ENCODE measurements at places on chromosomes 4 and X.
A peak's percentile ranks its signal among the peaks of the same experiment; 100 is the strongest.

DNA sequence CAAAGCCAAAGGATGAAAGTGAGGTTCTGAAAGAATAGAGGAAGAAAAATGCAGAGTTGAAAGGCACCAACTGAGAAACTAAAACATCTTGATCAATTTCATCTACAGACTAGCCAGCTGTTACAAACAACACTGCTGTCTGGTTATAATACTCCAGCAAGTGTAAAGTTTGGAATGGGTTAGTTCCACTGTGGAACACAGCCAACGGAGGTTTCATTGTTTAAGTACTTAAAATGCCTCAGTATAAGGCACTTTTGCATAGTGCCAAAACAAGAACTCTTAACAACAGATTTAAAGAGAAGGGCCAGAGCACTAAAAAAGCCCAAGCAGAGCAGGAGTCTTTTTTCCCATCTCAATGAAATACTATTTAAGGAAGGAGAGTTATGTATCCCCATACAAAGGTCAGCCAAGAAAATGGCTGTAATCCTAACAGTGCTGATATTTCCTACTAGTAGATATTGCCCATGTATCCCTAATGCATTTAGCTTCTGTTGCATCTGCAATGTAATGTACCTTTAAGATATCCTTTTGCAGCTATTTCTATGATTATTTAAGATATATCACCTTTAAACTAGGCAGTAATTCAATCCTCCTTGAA is 16.5 kb downstream of the ACSL4 start:
- no peak for DNase-seq

- DNase-seq: no peak
Measured at GRCh38 chrX:69063486-69063885, 101.8 kb downstream of the PJA1 start.

DNA sequence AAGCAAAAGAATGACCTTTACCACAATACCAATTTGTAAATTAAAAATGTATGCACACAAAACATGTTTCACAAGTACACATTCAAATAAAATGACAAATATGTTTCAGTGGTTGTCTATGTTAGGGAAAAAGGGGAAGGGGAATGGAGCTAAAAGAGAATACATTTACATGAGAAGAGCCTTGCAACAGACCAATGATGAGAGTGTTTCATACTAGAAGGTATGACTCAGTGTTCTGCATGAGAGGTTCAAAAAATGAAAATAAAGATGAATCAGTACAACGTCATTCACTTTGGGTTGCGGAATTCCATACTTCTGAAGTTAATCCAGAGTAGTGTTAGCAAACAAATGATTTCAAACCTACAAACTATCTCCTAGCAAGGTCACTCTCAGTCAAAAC is 51.7 kb downstream of the RPGR start:
- DNase-seq: no peak

DNA sequence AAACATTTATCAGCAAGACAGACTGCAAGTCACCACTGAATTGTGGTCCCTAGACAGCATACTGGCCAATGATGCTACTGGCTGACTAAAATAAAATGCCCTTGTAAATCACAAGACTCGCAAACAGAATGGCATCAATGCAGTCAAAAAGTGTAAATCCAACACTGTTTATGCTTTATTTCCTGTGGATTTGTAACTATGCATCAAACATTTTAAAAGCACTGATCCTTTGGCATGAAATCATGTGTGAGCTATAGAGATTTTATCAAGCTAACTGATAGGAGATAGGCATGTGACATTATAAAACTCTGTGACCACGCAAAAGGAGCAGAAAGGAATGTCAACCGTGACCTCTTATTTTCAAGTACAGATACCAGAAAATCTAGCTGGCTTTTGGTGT is 20.8 kb downstream of the MBNL3 start:
- no peak for DNase-seq

DNA sequence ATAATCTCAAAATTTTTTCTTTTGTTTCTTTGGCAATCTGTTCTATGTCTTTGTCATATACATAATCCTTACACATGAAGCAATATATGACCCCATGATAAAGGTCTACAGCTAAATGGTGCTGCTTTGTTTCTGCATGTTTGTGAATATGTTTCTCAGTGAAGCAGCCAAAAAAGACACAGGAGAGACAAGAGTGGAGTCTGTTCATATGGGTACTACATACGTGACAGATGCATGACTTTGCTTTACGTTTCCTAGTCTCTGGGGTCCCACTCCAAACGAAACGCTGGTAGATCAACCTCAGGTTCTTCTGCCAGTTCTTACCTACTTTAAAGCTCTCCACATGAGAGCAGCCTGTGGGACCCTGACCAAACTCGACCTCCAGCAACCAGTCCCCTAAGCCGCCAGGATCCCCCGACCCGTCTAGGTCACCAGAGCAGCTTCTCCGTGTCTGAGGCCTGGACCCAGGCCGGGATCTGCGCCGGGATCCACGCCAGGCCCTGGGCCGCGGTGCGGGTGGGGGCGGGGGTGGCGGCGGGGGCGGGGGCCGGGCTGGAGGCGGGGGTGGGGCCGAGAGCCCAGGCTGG is 1.5 kb downstream of the USP51 start:
- no peak for DNase-seq

GRCh38 chr4:182827954-182828353 is 89.2 kb downstream of the DCTD start:
- DNase-seq: no peak

GRCh38 chr4:41394481-41394894 is 137.8 kb downstream of the UCHL1 start:
- DNase-seq: no peak

- DNase-seq: no peak
Measured at GRCh38 chr4:101419336-101420135, 72.2 kb upstream of the PPP3CA start.

DNA sequence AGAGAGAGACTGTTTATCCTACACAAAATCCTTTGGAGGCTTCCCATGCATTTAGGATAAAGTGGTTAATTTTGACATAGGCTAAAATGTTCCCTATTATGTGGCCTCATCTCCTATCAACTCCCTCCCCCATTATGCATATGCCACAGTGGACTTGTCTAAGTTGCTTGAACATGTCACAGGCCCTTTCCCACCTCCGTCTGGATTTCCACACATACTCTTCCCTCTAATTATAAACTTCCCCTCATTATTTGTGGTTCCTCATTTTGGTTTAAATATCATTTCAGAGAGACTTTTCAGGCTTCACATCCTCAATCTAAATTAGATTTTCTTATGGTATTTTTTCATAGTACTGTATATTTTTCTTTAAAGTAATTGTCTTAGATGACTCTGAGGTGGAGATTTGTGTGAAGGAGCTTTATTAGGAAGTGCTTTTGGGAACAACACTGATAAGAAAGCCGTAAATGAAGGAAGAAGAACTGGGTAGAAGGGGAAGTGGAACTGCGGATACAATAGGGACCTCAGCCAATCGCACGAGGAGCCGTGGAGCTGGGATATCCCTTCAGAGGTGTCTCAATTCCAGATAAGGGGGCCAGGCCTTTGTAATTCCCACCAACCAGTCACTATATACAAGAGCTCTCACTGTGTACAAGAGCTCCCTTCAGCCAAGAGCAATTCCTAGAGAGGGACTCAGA is 7.9 kb downstream of the C4orf17 start:
- no peak for DNase-seq

DNA sequence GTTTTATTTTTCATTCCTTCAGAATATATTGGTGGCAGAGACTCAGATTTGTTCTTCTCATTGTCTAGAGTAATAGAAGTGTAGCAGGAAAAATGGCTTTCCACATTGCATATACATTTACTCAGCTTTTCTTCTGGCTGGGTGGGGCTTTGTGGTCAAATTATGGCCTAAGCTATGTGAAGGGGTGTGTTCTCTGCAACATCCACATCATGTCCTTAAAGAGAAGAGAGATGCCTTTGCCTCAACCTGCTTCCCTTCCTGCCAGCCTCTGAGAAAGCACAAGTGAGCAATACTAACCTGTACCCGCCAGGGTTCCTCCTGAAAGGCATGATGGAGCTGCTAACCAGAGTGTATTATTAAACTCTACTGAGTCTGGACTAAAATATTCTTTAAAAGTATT is 695.6 kb upstream of the FAM241A start:
- no peak for DNase-seq

DNA sequence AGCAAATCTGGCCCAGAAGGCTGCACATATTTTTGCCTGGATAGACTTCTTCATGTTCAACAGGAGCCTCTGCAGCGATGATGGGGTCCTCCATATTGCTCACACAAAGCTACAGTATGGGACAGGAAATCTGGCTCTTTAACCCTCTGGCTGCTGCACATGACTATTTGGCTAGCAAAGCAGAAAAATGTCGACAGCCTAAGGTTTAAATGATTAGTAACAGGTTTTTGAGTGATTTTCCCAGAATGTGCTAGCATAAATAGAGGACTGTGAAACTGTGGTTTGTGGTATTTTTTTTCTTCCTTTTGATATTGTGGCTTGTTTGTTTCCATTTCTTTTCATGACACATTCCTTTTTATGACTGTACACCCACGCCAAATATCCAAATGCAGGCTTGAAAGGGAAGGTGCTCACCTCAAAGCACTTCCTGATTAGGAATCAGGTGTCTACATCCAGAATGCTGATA is 120.2 kb upstream of the GK2 start:
- DNase-seq: no peak

GRCh38 chr4:70935038-70935695 is 33.0 kb downstream of the MOB1B start:
- DNase-seq: no peak

DNA sequence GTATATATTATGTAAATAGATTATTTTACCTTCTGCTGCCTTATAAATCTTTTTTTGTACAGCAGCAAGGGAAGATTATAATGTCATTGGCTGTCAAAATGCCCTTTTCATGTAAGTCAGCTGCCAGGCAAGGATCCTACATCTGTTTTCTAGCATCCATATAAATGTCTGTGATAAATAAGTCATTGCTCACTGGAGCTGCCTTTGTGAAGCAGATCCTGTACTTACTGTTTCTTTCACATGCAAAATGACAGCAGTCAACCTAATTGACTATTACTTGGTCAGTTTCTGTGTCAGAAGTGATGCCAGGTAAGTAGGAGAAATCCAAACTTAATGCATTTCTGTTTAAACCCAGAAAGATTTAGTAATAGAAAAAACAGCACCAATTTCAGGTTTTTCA is 620.7 kb downstream of the RPA4 start:
- no peak for DNase-seq

GRCh38 chrX:22122510-22122909 is 90.4 kb downstream of the PHEX start:
- no peak for DNase-seq

DNA sequence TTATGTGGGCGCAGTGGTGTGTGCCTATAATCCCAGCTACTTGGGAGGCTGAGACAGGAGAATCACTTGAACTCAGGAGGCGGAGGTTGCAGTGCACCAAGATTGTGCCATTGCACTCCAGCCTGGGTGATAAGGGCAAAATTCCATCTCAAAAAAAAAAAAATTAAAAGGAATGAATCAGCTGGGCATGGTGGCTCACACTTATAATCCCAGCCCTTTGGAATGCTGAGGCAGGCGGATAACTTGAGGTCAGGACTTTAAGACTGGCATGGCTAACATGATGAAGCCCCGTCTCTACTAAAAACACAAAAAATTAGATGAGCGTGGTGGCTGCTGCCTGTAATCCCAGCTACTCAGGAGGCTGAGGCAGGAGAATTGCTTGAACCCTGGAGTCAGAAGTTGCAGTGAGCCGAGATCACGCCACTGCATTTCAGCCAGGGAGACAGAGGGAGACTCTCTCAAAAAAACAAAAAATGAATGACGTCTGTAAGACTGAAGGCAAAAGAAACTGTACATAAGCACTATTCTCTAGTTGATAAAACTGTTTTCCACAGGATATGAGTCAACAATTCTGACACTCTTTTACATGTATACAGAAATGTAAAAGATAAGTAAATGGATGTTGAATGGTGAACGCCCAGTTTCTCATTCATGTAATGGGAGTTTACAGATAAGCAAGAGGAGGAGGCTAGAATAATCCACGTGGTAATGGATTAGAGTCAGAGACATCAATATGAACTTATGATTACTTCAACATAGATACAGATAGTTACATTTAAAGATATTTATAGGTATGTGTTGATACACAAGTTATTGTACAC is 22.2 kb downstream of the CENPC start:
- no peak for DNase-seq

GRCh38 chr4:87500092-87500462 is 29.1 kb downstream of the SPARCL1 start:
- DNase-seq: no peak

- DNase-seq: no peak
Measured at GRCh38 chrX:44698357-44698756, 145.5 kb upstream of the DUSP21 start.

- peak; percentile 84 for DNase-seq
Measured at GRCh38 chrX:106802388-106803275, at the start of gene TBC1D8B. Gene TBC1D8B, plus strand, starts transcription at chrX:106802673. Its CDS starts 181 bp downstream, at chrX:106802854.

DNA sequence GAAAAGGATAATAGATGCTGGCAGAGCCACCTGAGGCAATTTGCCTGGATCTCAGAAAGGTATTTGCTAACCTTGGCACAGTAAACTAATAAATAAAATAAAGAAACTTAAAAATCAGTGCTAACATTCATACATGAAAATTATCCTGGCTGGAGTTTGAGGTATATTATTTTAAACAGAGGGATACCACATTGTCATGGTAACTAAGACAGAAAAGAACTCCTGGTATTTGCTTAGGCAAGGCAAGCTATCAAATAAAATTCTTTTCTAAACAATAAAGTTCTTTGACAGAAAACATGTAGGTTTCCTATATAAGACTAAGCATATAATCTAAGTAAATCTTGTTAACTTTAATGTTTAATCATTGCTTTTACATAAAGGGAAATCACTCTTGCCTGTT is 218.8 kb downstream of the MAGEB17 start:
- DNase-seq: no peak

DNA sequence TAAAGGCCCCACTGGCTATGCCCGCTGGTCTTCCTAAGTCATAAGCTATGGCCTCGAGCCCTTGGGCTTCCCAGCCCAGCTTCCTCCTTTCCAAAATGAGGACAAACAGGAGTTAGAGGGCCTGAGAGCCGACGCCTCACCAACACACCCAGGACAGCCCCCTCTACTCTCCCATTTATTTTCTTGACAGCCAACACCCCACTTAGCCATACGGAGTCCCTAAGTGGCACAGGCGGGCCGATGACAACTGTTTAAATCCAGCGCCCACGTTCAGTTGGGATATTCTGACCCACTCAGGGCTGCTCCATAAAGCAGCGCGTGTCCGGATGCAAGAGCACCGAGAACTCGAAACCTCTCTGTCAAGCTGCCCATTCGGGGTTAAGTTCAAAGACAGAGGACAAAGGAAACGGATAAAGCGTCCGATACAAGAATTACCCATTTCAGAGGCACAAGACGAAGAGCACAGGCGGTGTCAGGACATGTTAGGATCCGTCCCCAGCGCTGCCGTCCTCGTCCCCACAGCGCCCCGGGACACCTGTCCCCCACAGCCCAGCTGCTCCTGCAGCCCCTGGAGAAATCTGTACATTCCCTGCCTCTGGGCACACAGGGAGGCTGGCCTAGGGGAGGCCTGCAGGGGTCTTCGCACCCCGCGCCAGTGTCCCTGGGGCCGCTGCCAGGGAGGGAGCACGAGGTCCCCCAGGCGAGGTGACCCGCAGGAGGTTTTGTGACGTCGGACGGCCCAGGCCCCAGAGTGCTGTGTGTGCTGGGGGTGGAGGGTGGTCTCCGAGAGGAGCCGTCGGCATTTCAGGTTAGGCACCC is 1.2 kb downstream of the PRKX start:
- DNase-seq: peak; percentile 46
